RPMI7951 (cell line): ENCODE measurements at places on chromosomes 5 and 9.

GRCh38 chr5:53472720-53473510 is 7.5 kb upstream of the FST start:
- no peak for DNase-seq

DNA sequence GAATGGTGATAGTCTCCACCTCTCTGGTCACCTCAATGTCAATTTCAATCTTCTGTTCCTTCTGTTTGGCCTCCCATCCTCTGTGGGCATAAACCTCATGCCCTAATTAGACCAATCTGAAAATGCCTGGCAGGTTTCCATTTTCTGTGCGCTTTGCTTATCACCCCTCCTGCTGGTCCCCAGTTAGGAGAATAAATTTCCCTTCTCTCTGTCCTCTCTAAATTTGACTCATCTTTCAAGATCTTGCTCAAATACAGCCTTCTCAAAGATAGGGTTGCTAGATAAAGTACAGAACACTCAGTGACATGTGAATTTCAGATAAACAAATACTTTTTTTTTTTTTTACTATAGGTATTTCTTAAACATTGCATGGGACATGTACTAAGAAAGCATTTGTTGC is 69.4 kb upstream of the CD180 start:
- DNase-seq: no peak

DNA sequence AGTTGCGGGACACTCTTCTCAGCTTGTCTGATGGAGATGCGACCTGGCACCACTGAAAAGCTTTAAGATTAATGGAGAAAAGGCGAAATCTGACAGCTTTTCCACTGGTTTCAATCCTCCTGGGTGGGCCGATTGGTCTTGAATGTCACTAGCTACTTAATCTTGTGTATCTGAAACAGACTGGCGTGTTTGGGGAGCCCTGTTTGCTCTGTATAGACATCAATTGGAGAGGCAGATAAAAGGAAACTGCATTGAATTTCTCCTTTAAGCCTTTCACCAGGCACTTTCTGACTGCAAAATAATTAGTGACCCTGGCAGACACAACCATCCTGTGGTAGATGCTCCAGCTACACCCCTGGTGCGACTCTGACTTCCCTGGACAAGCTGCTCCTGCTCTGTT is 224.2 kb downstream of the NDUFS4 start:
- DNase-seq: no peak

- DNase-seq: no peak
Observed at GRCh38 chr9:134153450-134153849, 10.9 kb downstream of the RNU6ATAC start.

GRCh38 chr9:120914396-120914795 is 12.2 kb downstream of the TRAF1 start:
- no peak for DNase-seq

- peak; percentile 88 for DNase-seq
Observed at GRCh38 chr5:52799358-52799982, 11.8 kb downstream of the ITGA1 start.

DNA sequence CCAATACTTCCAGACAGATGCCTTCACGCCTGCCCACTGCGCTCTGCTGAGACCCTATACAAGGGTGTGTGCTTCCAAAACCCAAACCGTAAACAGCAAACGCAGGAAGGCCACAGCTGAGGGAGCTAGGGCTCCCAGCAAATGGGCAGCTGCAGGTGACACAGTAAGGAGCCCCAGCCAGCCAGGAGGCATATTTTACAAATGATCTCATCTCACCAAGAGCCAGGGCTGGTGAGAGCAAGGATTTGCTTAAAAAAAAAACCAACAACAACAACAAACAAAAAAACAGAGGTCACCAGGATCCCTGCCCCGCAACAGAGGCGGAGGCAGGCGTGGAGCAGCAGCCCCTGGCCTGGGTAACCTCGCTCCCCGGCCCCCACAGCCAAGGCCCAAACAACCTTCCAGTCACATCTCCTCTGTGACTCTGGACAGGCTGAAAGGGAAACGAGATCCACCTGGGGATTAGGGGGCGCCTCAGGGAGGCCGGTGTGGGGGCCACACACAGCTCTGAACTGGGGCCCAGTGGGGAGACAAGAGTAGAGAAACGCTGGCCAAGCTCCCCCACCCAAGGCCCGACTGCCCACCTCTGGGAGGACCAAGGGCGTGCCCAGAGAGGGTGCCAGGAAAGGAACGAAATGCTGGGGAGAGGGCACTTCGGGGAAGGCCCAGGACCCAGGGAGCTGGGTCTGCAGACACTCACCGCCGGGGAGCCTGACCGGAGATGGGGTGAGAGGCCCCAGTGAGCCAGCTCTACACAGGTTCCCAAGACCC is 3.3 kb downstream of the NACC2 start:
- DNase-seq: no peak

- no peak for DNase-seq
Observed at GRCh38 chr9:135591506-135592330, 30.2 kb downstream of the PAEP start.

- no peak for DNase-seq
Observed at GRCh38 chr5:147072622-147073021, 162.2 kb upstream of the STK32A start.

DNA sequence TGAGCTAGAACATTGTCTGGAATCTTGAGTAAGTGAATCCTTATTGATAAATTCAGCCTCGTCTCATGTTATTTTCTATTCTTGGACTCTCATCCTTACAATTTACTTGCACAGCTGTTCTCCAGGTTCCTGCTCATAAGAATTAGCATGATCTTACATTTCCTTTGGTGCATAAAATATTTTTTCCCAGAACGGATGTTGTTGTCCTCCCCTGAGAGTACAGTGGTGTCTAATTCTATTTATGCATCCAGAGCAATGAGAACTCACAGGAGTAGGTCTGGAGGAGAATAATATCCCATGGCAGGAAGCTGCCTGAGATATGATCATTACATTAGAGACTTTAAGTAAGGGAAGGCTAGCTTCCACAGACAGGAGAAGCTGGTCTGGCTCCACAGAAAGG is 178.4 kb upstream of the MAST4 start:
- DNase-seq: no peak

- no peak for DNase-seq
Observed at GRCh38 chr9:131411719-131412681, 18.1 kb downstream of the PRRC2B start.

DNA sequence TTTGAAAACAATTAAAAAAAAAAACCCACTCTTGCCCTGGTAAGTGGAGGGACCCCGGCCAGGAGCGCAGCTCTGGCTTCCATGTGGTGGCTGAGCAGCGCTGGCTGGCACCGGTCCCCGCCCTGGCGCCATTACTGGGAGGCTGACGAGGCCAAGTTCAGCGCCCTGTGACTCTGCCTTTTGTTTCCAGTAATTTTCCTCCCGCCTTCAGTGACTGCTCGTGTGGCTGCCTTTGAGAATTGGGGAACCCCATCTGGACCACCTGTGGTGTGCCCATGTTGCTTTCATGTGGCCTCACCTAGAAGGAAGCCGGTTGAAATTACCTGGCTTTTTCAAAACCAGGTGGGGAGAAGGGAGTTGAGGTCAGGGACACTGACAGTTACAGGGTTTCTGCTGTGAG is 136.1 kb downstream of the GAPVD1 start:
- DNase-seq: no peak

DNA sequence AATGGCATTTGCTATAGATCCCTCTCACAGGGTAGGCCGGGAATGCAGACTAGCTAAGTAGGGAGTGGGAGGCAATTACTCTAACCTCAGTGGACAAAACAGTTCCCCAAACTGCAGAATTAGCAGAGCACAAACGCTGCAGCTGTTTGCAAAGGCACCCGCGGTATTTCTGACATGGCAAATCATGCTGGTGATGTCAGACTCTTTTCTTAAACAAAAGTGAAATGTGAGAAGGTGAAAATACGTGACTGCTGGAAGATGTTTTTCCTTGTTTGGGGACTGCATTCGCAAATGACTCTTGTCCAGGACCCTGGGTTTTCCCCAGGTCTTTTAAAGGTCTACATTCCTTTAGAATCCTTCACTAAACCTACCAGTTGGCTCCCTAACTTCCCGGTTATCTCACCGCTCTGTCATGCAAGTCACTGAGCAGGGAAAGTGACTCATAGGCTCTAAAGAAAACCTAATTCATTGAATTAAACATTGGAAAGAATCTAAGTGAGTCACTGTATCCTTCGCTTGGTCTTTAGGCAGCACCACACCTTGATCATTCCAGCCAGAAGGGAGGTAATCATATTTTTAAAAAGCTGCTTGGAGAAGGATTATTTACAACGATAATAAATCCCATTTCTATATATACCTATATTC is 91.5 kb upstream of the DNAH5 start:
- DNase-seq: peak; percentile 97

DNA sequence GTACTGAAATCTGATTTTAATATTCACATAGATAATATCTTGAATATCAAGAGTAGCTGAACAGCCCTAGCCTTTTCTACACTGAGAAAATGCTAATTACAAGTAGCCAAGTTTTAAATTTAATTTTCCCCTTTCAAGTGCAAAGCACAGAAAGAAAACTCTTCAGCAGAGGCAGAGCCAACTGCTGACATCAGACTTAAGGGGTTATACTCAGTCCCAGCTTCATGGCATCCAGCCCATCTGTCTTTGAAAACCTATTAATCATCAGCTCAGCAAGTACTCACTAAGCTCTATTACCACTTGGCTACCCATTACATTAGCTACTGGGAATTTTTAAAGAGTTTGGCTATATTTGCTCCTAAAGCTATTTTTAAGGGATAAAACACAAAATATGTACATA is 220.5 kb downstream of the SLC12A2 start:
- DNase-seq: peak; percentile 2

- DNase-seq: peak; percentile 70
Observed at GRCh38 chr9:18720691-18721090, 246.7 kb downstream of the ADAMTSL1 start.

DNA sequence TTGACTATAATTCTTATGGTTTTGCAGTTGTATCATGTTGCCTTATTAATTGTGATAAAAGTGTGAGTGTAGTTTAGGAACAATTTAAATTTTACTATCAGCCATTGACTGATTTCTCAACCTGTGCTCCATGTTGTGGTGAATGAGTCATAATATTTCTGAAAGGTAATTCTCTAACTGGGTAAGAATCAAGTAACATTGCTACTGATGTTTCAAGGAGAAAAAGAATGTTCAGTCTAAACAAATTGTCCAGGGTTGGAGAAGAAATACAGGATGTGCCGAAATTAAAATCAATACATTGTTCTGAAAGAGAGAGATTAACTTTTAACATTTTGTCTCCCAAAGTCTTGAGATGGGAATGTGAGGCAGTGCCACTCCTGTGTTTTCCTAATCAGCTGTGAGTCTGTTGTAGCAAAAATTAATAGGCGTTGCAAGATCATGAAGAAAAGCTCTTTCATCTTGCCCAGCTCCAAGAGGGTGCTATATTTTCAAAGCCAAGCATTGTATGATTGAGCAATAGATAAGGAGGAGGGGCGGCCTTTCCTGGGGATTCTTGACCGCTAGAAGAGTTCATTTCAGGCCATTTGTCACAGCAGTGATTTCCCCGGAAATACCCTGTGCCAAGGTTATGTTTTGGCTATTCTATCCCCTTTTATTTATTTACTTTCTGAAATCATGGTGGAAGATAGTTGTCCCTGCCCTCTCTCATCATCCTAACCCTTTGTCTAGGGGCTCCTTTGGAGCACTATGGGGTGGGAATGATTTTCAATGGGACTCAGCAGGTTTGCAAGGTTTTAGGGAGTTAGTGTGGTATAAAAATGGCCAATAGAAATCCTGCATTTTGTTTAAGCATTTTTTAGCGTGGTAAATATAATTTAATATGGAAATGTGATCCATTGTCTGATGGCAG is 151.6 kb downstream of the FOCAD start:
- DNase-seq: peak; percentile 77

DNA sequence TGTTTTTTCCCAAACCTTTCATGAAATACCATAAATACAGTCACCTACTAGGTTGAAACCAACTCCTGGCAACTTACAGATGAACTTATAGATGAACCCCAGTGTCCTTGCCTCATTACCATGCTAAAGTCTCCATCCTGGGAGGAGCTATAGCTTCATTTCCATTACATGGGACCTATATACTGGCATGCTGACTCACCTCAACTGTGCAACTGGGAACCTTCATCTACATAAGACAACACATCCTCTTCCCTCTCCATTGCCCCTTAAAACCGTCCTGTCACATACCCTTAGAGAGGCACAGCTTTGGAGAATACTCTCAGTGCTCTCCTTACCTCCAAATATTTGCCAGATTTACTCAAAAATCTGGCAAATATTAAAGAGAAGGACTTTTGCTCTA is 638.3 kb downstream of the HTR1A start:
- no peak for DNase-seq

DNA sequence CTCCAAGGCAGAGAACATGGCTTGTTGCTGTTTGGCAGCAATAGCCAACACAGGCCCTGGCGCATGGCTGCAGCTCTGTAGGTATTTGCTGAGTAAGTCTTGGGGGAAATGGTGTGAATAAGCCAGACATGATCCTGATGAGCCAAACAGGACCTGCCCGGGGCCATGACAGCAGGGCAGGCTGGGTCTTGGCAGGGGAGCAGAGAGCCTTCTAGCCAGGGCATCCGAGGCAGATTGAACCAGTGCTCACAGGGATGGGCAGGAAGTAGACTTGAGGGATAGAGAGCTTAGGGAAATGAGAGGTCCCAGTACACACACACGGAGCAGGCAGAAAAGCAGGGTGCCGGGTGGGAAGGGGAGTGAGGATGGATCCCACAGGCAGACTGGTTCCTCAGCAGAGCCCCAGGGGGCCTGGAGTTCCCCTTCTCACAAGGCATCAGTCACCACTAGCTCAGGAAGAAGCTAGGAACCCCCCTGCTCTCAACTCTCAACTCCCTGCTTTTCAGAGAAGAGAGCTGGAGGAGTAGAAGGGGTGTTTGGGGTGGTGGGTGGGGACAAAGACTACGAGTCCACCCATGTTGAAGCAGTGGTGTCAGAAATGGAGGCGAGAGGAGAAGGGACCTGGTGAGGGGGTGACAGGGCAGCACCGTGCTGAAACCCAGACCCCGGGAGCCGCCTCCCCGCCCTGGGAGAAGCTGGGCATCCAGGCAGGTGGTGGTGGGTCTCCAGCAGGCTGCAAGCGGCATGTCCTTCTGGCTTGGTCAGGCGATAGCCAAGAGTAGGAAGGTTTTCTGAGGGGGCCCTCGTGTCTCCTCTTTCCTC is 111.1 kb downstream of the RGS3 start:
- DNase-seq: peak; percentile 90

- DNase-seq: no peak
Observed at GRCh38 chr9:111411266-111411665, 72.9 kb downstream of the ECPAS start.
